Breast epithelium (tissue), 4 donors: ENCODE measurements at places on chromosomes 4 and X. TPM values are rescaled to one million over a fixed set of nuclear protein-coding genes. Genes with fewer than 3 reads are reported as not detected.

DNA sequence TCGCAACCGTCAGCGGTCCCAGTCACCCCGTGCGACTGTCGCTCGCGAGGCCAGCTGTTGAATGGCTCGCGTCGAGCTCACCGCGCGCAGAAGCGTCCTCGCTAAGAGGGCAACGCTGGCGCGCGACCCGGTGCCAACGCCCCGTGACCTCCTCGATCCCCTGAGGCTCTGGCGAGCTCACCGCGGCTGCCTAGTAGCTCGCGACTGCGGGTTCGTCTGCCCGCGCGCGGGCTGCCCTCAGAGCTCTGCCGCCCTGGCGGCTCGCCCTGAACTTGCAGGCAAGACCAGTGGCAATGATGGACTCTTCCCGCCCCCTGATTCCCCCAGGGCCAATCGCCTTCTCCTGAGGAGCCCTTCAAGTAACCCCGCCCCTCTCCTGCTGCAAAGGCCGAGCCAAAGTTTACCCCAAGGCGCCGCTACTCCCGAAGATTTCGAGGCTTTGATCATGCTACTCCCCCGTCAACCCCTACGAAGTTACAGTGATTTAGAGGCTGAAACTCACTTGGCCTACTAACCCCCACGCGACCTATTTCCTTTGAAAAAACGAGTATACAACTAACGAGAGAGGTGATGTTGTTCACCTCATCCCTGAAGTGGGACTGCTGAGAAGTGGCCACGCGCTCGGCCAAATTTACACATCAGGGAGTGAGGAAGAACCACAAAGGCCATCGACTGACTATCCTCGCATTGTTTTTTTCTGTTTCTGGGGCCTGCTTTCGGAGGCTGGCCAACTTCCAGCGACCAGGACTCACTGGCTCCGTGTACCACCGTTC lies 37.5 kb downstream of the PGRMC1 start:
- no peak for DNase-seq

GRCh38 chr4:12137575-12137974 lies 708.9 kb upstream of the HS3ST1 start:
- DNase-seq: no peak

- DNase-seq: no peak
Measured at GRCh38 chrX:16386126-16386525, 218.8 kb downstream of the MAGEB17 start.

- no peak for DNase-seq
Measured at GRCh38 chrX:7131621-7132020, 15.9 kb upstream of the STS start.

Gene TMPRSS11B
- not detected for total RNA-seq

DNA sequence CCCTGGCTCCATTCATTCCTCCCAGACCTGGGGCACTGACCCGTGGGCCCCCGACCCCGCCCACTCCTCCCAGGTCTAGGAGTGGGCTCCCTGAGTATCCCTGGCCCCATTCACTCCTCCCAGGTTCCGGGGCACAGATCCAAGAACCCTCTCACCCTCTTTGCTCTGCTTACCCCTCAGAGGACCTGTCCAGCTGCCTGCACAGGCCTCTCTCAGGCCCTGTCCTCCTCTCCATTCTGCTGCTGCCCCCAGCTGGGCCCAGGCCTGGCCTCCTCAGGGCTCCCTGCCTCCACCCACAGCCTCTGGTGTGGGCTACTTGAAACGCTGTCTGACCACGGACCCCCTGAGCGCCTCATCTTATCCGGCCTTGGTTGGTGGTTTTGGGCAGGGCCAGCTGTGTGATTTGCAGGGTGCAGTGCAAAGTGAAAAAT lies 217.7 kb upstream of the PSAPL1 start:
- DNase-seq: no peak

DNA sequence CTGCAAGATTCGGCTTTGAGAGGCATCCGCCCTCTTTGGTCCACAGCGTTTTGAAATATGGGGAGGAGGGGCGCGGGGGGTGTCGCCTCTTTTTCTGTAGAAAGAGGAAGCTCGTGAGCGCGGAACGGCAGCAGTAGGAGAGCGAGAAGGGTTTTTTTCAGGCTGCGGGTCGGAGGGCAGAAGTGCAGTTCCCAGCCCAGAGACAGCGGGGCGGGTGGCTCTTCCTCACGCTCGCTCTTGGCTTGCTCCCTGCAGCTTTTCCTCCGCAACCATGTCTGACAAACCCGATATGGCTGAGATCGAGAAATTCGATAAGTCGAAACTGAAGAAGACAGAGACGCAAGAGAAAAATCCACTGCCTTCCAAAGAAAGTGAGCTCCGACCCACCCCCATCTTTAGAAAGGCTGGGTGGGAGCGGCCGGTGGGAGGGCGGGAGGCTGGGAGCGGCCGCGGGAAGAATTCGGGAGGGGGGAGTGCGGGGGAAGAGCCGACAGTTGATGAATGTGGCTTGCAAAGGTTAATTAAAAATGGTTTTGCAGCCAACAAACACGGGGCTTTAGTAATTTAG lies 1.2 kb downstream of the TMSB4X start:
- no peak for DNase-seq

GRCh38 chrX:10761447-10761846 lies 141.1 kb upstream of the MID1 start:
- DNase-seq: no peak

DNA sequence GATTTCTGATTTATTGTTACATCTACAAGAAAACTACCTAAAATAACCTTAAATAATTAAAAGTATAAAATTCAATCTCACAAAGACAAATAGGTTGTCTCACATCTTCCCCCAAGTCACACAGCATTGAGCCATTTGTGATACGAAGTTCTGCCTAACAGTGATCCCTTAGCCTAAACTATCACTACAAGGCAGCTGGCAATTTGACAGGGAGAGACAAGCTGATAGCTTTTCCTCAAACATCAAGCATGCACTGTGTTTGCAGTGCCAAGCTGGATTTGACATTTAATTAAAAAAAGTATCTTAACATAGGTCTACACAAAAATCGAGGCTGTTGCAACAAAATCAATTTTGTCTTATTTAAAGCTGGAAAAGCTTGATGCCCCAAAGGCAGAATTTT lies 464.7 kb upstream of the TRAM1L1 start:
- DNase-seq: no peak

Gene PDE6B
- 10.2 TPM for total RNA-seq

- DNase-seq: no peak
Measured at GRCh38 chrX:153055871-153056749, at the start of gene PNMA3. Gene PNMA3, plus strand, starts transcription at chrX:153056470. Its CDS starts 586 bp downstream, at chrX:153057056.

Gene RBMXL3
- not detected for total RNA-seq

- no peak for DNase-seq
Measured at GRCh38 chrX:44568196-44568595, 25.5 kb upstream of the FUNDC1 start.

GRCh38 chrX:75968293-75968692 lies 183.2 kb upstream of the MAGEE2 start:
- DNase-seq: no peak

- DNase-seq: no peak
Measured at GRCh38 chr4:78638337-78639172, 87.0 kb downstream of the ANXA3 start.

Gene MAGED4
- total RNA-seq: 0.64 TPM
